Suppressor macrophage (primary cell): ENCODE measurements at places on chromosomes 2 and 18.
A peak's percentile ranks its signal among the peaks of the same experiment; 100 is the strongest.

DNA sequence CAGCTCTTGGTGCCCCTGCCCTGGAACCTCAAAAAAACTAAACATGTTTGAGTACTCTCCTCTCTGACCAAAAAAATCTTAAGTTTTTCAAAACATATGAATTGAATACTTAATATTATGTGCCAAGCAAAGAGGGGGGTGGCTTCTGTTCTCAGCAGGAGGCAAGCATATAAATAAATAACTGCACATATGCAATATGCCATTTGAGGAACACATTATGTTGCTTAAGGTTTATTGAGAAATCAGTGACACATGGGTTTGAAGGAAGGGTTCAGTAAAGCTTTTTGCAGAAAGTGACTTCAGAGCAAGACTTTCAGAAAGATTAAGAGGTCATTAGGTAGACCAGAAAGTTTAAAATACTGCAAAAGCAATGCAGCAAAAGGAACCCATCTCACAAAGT is 429.2 kb downstream of the TDRD15 start:
- DNase-seq, result no peak

DNA sequence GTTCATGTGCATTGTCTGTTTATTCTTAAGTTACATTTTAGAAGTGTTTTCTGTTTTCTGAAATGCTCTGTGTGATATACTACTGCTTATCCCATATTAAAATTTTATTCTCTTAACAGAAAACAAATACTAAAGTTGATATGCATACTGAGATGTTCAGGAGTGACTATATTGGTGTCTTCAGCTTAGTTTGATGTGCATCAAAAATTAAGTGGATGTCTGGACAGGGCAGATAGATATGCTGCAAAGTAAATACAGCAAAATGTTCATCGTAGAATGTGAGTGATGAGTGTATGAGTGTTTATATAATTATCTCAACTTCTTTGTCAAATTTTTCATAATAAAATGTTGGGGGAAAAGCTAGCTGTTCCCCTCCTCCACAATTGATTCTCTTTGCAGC is 13.2 kb downstream of the VAPA start:
- no peak for DNase-seq

- no peak for DNase-seq
Measured at GRCh38 chr2:166181813-166182154, 54.0 kb upstream of the SCN1A start.

GRCh38 chr18:24482821-24483220 is 22.4 kb downstream of the HRH4 start:
- DNase-seq, result no peak

- DNase-seq, result no peak
Measured at GRCh38 chr2:207960911-207961310, 64.4 kb downstream of the PLEKHM3 start.

DNA sequence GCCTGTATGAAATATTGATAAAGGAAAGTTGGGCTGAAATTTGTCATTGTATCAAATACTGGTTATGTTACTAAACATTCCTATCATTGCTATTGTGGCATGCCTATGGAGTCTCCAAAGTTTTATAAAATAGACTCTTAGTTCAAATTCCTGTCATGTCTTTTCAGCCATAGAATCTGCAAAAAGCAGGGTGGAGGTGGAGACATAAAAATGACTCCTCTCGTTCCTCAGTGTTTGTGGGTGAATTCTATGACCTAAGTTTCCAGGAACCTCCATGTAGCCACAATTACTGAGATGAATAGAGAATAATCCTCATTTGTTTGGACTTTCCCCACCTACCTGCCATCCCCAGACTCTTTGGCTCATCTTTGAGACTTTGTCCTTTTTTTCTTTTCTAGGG is 326.3 kb upstream of the ETAA1 start:
- no peak for DNase-seq

DNA sequence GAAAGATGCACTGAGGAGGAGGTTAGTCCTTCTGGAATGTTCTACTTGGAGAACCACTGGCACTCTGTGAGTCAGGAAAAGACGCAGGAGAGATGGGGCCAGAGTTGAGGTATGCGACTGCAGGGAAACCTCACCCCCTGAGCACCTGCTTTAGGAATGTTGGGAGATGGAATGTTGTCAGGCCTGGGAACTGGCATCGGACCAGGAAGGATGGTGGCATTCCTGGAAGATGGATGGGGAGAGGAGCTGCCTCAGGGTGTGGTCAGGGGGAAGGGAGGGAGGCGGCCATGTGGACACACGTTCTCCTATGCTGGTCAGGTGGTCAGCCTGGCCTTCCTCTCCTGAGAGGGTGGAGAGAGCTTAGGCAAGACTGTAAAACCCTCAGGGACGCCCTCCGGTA is 146.3 kb downstream of the CELF4 start:
- no peak for DNase-seq

DNA sequence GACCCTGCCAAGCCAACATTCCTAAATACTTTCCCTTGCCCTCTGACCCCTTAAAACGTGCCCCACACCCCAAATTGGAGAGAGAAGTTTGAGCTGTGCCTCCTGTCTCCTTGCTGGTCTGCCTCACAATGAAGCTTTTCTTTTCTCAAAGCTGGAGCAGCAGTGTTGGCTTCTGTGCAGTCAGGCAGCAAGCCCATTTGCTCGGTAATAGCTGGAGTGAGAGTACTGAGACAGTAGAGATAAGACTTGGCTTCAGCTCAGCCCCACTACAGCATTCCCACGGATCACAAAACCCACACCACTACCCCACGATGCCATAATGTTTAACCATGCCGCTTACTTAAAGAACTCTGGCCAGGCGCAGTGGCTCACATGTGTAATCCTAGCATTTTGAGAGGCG is 73.0 kb downstream of the NCAPH start:
- no peak for DNase-seq

DNA sequence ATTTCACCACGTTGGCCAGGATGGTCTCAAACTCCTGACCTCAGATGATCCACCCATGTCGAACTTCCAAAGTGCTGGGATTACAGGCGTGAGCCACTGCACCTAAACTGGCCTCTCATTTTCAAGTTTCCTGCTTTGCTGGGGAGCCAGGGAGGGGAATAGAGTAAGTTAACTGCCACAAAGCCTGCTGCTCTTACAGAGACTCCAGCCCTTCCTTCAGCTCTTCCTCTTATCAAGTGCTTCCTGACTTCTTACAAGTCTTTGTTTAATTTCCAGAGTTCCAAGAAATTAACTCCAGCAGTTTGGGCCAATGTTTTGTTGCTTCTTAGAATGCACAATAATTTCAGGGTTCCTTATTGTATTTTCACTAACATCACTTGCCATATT is 24.3 kb upstream of the UBE2F start:
- no peak for DNase-seq

- no peak for DNase-seq
Measured at GRCh38 chr2:19890104-19890503, 11.7 kb downstream of the TTC32 start.

GRCh38 chr18:71760541-71760940 is 783.6 kb downstream of the CBLN2 start:
- DNase-seq, result no peak

DNA sequence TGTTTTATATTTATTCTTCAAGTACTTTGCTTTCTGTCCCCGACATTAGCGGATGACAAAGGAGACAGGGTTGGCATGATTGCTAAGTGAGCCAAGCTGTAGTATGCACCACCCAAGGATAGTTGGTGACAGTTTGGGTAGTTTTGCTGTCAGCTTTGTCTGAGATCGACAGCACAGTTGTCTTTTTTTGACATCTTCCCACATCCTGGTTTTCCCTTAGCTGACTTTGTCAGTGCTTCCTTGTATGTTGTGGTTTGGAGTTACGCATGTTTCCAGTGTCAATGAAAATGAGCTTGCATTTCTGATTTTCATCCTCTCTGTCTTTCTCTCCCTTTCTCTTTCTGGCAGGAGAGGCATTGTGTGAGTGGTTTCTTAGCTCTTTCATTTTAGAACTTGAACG is 44.6 kb upstream of the DOCK10 start:
- DNase-seq, result no peak

DNA sequence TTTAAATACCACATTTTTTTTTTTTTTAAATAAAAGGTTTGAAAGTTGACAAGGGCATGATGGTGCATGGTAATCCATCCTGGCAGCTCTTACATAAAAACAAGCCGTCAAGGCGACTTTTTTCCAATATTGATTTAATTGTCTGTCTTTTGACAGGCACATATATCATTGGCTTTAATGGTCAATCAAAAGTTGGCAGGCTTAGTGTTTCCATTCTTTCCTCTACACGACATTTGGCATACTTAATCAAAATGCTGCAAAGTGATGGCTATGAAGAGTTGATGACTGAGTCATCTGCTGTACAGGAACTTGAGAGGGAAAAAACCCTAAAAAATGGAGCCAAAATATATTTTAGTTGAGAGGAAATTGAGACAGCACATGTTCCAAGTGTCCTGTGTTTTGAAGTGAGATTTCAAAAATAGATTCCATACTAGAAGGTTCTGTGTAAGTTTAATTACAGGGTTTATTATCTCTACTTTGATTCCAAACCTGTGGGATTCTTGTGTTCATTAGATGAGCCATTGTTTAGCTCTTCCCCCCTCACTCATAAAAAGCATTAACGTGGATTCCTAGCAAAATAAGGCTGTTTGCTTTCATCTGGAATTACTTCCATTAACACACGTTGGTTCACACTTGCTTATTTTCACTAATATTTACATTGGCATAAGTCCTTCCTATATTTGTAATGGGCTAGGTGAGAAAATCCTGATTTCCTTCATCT is 3.2 kb downstream of the TSHZ1 start:
- DNase-seq, result no peak

DNA sequence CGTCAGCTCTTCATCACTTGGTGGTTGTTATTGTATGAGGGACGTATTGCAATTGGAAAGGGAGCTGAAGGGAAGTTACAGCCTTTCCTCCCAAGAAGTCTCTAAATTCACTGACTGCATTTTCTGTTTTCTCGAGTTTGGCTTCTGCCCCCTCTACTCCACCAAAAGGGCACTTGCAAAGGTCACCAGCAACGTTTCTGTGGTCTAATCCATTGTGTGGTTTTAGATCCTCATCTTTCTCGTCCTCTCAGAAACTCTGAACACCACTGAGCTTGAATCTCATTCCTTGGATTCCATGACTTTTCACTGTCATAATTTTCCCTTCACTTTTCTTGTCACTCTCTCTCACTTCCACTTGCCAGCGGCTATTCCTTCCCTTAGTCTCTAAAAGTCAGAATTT is 308.0 kb downstream of the AFF3 start:
- no peak for DNase-seq

DNA sequence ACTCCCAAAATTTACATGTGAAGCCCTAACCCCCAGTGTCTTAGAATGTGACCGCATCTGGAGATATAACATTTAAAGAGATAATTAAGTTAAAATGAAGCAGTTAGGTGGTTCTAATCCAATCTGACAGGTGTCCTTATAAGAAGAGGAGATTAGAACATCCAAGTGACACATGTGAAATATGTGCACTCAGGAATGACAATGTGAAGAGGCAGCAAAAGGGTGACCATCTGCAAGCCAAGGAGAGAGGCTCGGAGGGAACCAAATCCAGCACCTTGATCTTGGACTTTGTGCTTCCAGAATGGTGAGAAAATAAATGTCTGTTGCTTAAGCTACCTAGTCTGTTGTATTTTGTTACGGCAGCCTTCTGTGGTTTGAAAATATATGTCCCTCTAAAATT is 165.4 kb downstream of the FIGN start:
- no peak for DNase-seq

GRCh38 chr2:156907806-156908205 is 349.7 kb upstream of the GALNT5 start:
- no peak for DNase-seq

- no peak for DNase-seq
Measured at GRCh38 chr2:69180974-69181373, 168.0 kb downstream of the ANTXR1 start.

- DNase-seq, result no peak
Measured at GRCh38 chr2:43019536-43020183, 206.7 kb downstream of the ZFP36L2 start.

GRCh38 chr18:48019557-48020325 is 89.3 kb upstream of the SMAD2 start:
- peak; percentile 69 for DNase-seq

DNA sequence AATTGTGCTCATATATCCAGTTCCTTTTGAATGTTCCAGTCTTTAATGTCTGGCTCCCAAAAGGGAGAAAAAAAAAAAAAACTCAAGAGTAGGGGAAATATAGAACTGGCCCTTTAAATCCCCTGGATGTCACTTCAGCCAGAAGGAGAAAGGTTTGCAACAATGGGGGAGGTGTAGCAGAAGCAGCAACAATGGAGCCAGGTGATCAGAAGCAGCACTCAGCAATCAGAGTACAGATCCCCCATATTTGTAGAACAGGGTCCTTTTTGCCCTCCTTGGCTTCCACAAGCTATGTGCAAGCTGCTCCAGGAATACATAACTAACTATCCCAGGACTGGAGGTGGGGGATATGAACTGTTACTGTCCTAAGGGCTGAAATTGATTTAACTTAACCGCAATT is 25.8 kb upstream of the ZNF397 start:
- no peak for DNase-seq

DNA sequence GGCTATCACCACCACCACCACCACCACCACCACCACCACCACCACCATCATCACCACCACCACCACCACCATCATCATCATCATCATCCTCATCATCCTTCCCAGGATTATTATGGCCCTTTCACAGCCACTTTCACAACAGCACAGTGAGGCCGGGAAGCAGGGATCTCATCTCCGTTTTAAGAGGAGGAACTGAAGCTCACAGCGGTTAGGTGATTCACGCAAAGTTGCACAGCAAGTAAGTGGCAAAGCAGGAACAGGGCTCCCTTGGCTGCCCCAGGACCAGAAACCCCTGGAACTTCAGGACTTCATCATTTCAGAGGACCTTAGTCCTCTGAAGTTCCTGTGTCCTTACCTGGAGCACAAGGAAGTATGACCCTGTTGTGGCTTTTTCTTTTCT is 26.8 kb downstream of the MRPL35 start:
- peak; percentile 84 for DNase-seq

DNA sequence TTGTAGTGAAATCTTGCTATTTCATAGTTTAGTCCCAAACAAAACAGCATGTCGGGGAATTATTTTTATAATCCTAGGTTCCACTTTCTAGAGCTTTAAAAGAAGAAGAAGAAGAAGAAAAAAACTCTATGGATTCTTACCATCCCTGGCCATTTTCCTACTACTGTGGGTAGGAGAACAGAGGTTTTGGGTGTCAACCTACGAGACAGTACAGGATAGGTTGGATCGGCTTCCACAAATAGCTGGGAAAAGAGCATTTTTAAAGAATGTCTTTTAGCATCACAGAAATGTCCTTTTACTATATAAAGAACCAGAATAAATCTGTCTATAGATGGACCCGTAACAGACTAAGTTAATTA is 65.2 kb downstream of the RBMS1 start:
- DNase-seq, result no peak

GRCh38 chr18:9468998-9469397 is 6.3 kb upstream of the RALBP1 start:
- no peak for DNase-seq
